ENCODE measurements at places on chromosomes 13 and 19. TPM values are rescaled to one million over a fixed set of nuclear protein-coding genes. Genes with fewer than 3 reads are reported as not detected.

The KRTDAP gene
- total RNA-seq: not detected

The ZNF234 gene
- total RNA-seq: 3.9 TPM

The ACER1 gene
- not detected for total RNA-seq

The KLK8 gene
- not detected for total RNA-seq

The KLK10 gene
- total RNA-seq: not detected

The COL4A2 gene
- not detected for total RNA-seq

The PTGIR gene
- total RNA-seq: 1.0 TPM

The PAN3 gene
- total RNA-seq: 80.0 TPM

The PRODH2 gene
- not detected for total RNA-seq

The LPAR2 gene
- 81.5 TPM for total RNA-seq

The HSPB6 gene
- total RNA-seq: not detected

The STAP2 gene
- 2.0 TPM for total RNA-seq

The FEM1A gene
- total RNA-seq: 11.0 TPM

The PALM3 gene
- total RNA-seq: not detected

The ZNF587B gene
- 23.4 TPM for total RNA-seq

The CYP4F11 gene
- not detected for total RNA-seq

The ACP7 gene
- not detected for total RNA-seq

The TUBA3C gene
- total RNA-seq: not detected

The C1QTNF9B gene
- not detected for total RNA-seq

The SBK2 gene
- not detected for total RNA-seq

The GAPDHS gene
- not detected for total RNA-seq

The CRB3 gene
- total RNA-seq: not detected

The TYROBP gene
- total RNA-seq: 469 TPM

The C19orf81 gene
- not detected for total RNA-seq

The PRDX2 gene
- 66.9 TPM for total RNA-seq

The FFAR2 gene
- 8.6 TPM for total RNA-seq

The PSG1 gene
- not detected for total RNA-seq

The ALKBH7 gene
- 25.9 TPM for total RNA-seq

The EDNRB gene
- total RNA-seq: not detected

The PLIN5 gene
- 0.65 TPM for total RNA-seq

The CYP4F12 gene
- not detected for total RNA-seq

The IZUMO1 gene
- total RNA-seq: not detected

The TJP3 gene
- total RNA-seq: 1.1 TPM

The CCDC8 gene
- not detected for total RNA-seq

The OR10H5 gene
- total RNA-seq: not detected

The KLK6 gene
- total RNA-seq: not detected

The KIR2DL4 gene
- 7.3 TPM for total RNA-seq

The DPF1 gene
- total RNA-seq: not detected

The HRC gene
- not detected for total RNA-seq

The GPC6 gene
- total RNA-seq: not detected

The KPTN gene
- 3.6 TPM for total RNA-seq

The KIR2DL1 gene
- total RNA-seq: 70.8 TPM

The MYADM gene
- total RNA-seq: 219 TPM

The PRTN3 gene
- total RNA-seq: 0.73 TPM

The GFY gene
- total RNA-seq: not detected

The POU4F1 gene
- not detected for total RNA-seq

The RAB4B gene
- 98.6 TPM for total RNA-seq

The IGFL4 gene
- not detected for total RNA-seq

The ELOF1 gene
- 54.2 TPM for total RNA-seq

The IL11 gene
- 0.14 TPM for total RNA-seq

The RRAS gene
- 7.7 TPM for total RNA-seq

The ZNF177 gene
- 0.31 TPM for total RNA-seq

The SLC1A5 gene
- 18.9 TPM for total RNA-seq

The CCDC194 gene
- not detected for total RNA-seq

The SERPINE3 gene
- total RNA-seq: not detected

The ITGBL1 gene
- total RNA-seq: not detected

The MLNR gene
- not detected for total RNA-seq

The ZNF878 gene
- 0.20 TPM for total RNA-seq

The C19orf67 gene
- 0.35 TPM for total RNA-seq
